Fibroblast of lung (primary cell): ENCODE measurements at places on chromosomes 6 and 20. TPM values are rescaled to one million over a fixed set of nuclear protein-coding genes. Genes with fewer than 3 reads are reported as not detected.

KIAA0408 gene
- 1.3 and 2.8 TPM in 2 replicates for total RNA-seq

KCNQ2 gene
- total RNA-seq = not detected in 2 replicates

SMPDL3A gene
- total RNA-seq = 19.8 and 51.4 TPM in 2 replicates

OR2B6 gene
- 0.17 TPM in 1 of 2 replicates, not detected in the other for total RNA-seq

TAGAP gene
- under 0.01 TPM in 1 of 2 replicates, not detected in the other for total RNA-seq

SCRT2 gene
- not detected in 2 replicates for total RNA-seq

NTSR1 gene
- total RNA-seq = under 0.01 and 0.33 TPM in 2 replicates

KIF16B gene
- 9.8 and 17.3 TPM in 2 replicates for total RNA-seq

MAP3K7 gene
- 29.8 and 35.5 TPM in 2 replicates for total RNA-seq

WFDC10B gene
- total RNA-seq = not detected in 2 replicates

RXRB gene
- 20.0 and 25.9 TPM in 2 replicates for total RNA-seq

EPPIN gene
- total RNA-seq = not detected in 2 replicates

AP5S1 gene
- 10.0 and 17.8 TPM in 2 replicates for total RNA-seq

TMEM200A gene
- total RNA-seq = 44.2 and 51.7 TPM in 2 replicates

AFDN gene
- 40.1 and 57.1 TPM in 2 replicates for total RNA-seq

KCNK17 gene
- total RNA-seq = not detected in 2 replicates

MOG gene
- not detected in 2 replicates for total RNA-seq

TRIM40 gene
- total RNA-seq = not detected in 2 replicates

DOK5 gene
- total RNA-seq = 16.9 and 19.2 TPM in 2 replicates

SALL4 gene
- total RNA-seq = 0.51 and 1.5 TPM in 2 replicates

ZKSCAN3 gene
- total RNA-seq = 5.1 and 6.9 TPM in 2 replicates

PROKR2 gene
- total RNA-seq = not detected in 2 replicates

TNXB gene
- total RNA-seq = 63.9 and 113 TPM in 2 replicates

RAET1E gene
- 0.51 and 1.5 TPM in 2 replicates for total RNA-seq

NKAIN2 gene
- not detected in 2 replicates for total RNA-seq

HLA-DQA2 gene
- total RNA-seq = not detected in 2 replicates

PBOV1 gene
- total RNA-seq = not detected in 2 replicates

SOBP gene
- 5.6 and 6.3 TPM in 2 replicates for total RNA-seq

TRIM10 gene
- not detected in 2 replicates for total RNA-seq

ATP9A gene
- total RNA-seq = 53.7 and 96.3 TPM in 2 replicates

PCSK2 gene
- total RNA-seq = under 0.01 TPM in 1 of 2 replicates, not detected in the other
